ENCODE measurements at places on chromosomes 3 and 15.

GRCh38 chr3:38331257-38332022 is 15.1 kb upstream of the XYLB start:
- DNase-seq: no peak

DNA sequence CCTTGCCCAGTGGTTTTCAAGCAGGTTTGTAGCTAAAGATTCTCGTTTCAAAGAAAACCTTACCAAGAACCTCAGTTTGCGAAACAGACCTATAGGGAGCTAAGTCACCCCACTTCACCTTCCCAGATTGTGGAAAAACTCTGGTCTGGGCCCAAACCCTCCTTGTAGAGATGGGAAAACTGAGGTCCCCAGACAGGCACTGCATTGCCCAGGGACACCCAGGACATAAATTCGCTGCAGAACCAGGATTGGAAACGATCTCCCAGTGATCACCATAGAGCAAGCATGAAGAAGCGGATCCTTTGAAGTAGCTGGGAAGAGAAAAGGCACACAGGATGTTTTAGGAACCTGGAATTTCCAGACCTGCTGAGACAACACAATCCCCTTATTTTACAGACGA is 85.6 kb upstream of the PIAS1 start:
- no peak for DNase-seq

DNA sequence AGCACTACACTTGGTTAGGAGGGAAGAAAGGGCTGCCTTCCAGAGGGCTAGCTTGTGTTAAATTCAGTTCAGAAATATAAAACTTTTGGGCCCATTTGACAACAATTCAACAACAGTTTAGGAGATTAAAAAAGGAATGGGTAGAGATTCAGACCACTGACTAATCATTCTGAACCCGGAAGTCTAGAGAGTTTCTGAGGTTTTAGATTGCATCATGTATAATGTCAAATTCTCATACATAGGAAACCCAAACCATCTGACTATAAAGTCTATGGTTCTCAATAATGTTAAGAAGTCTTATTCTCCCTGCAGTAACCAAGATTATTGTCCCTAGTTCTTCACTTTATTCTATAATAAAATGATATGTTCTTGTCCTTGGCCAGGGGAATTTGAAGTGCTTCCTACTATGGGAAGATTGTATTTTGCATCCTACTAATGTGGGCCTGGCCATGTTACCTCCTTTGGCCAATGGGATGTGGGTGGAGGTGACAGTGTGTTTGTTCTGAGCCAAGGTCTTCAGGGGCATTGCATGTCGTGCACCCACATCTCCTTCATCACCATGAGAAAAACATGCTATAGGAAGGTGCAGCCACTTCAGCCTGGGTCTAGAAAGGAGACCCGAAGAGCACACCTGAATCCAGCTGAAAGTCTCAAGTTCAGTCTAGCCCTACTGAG is 66.4 kb upstream of the CCNL1 start:
- no peak for DNase-seq

GRCh38 chr3:58042947-58043707 is 34.9 kb downstream of the FLNB start:
- no peak for DNase-seq

DNA sequence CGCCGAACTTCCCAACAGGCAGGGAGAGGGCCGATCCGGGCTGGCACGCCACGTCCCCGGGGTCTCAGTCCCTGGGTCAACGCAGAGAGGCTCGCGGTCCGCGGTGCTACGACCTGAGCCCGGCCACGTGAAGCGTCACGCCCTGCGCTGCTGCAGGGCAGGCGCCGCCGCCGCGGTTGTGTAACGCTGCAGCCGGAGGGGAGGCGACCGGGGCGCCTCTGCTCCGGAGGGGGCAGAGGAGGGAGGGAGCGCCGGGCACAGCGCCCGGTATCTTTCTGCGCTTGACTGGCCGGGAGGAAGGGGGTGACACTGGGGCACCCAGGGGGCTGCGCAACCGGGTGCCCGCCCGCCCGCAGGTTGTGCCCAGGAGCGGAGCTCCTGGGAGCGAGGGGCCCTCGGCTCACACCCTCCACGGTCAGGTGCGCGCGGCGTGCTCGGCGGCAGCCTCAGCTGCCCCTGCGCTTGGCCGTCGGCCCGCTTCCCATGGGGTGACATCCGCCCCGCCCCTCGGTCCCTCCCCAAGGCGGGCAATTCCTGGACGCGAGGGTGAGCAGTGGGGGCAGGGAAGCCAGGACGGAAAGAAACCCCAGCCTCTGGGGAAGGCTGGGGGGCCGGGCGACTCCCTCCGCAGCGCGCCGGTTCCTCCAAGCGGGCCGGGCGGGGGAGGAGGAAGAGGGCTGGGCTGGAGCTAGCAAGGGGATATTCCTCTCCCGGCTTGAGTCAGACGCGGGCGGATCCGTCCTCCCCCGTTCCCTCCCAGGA is 852 bp upstream of the BHLHE40 start:
- peak; percentile 39 for DNase-seq

All from stimulated activated CD8-positive, alpha-beta memory T cell treated with anti-CD3 and anti-CD28 coated beads, Interleukin-4, amount 100 ng/mL, for 4 hours (primary cell).